ENCODE measurements at places on chromosomes 11 and 22.

DNA sequence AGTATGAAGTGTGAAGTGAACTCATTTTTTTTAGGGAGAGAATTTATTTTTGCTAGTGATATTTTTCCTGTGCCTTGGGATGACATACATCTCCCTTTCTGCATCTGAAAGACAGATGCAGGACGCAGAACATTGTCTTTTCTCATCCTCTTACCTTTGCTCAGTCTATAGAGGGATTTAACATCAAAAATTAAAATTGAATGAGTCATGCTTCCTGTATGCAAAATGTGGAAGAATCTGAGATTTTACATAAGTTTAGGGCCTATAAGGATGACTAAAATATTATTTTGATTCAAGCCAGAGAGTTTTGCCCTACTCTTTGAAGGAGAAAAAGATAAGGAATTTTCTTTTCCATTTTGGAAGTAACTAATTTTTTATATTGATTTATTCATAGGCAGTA lies 27.3 kb downstream of the XRCC6 start:
- DNase-seq = no peak

GRCh38 chr22:37457093-37457893 lies 28.9 kb downstream of the MFNG start:
- peak; percentile 92 for DNase-seq

DNA sequence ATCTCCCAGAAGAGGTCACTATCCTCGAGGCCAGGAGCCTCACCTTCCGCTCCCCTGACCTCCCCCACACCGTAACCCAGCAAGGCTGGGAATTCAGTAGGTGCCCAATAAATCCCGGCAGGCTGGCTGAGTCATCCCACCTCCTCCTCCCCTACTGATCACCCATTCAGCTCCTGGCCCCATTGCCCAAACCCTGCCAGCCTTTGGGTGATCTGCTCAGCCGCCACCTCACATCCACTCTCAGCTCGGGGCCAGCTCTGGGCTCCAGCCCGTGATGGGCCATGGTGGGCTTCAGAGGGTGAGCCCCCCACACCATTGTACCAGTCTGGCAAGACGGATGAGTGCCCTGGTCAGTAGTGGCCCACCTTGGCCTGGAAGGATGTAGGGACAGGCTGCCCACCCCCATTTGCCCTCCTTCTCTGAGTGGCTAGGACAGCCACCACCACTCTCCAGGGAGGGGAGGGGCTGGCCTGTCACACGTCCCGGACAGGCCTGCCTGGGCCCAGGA lies 8.2 kb downstream of the TRPM5 start:
- no peak for DNase-seq

- no peak for DNase-seq
Observed at GRCh38 chr11:123443851-123444623, 14.0 kb downstream of the GRAMD1B start.

DNA sequence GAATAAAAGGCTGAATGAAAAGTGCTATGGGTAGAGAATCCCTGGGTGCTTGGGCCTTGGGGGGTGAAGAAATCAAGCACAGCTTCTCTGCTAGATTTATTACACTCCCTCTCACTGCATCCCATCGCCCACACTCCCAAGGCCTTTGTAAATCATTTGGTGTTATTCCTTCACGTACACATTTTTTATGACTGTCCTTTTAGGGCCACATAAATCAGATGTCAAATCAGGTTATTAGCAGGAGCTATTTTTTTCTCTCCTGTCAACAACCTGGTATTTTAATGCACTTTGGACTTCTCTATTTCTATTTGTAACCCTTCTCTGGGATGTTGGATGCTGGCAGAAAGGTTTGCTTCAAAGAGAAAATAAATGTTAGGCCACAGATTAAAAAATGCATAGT lies 408.8 kb downstream of the INSC start:
- DNase-seq = no peak

GRCh38 chr22:34293324-34293723 lies 373.0 kb upstream of the LARGE1 start:
- DNase-seq = no peak

DNA sequence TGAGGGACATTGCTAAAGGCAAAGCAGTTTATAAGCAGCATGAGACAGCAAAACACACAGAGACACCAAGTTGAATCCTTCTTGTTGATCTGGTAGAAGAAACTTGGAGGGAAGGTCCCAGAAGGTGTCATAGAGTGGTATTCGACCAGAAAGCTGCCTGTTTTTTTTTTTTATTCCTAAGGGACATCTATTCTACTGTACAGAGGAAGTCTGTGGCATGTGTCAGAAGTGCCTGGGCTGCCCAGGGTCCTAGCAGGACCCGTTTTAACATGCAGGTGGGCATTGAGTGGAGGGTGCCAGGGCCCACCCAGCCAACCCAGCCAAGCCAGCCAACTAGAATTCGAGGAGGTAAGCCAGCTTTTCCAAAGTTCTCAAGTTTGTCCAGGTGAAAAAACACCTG lies 68.0 kb upstream of the ATXN10 start:
- no peak for DNase-seq

DNA sequence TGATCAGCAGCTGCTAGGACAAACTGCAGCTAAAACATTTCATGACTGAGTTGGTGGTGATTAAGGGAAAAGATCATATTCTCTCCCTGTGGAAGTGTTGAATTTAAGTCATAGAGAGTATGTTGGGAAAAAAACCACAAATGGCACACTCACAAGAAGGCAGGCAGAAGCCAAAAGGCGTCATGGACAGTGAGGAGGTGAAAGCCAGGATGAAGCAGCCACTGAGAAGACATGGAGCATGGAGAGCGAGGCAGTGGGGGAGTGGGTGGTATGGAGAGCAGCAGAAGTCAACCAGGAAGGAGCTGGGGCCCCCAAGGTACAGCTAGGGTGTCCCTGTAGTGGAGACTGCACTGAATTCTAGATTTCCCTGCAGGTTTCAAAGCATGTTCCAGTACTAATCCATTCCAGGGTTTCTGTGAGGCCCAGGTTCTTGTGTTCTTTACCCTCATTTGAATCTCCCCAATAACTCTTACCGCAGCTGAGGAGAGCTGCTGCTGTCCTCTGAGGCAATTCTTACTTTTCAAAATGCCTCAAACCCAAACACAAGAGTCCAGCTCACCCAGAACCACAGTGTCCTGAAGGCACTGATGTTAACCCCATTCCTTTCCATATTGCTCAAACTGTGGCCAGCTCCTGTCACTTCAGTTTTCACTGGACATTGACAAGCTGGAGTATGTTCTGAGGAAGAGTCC lies 191.8 kb upstream of the E2F8 start:
- DNase-seq = no peak

DNA sequence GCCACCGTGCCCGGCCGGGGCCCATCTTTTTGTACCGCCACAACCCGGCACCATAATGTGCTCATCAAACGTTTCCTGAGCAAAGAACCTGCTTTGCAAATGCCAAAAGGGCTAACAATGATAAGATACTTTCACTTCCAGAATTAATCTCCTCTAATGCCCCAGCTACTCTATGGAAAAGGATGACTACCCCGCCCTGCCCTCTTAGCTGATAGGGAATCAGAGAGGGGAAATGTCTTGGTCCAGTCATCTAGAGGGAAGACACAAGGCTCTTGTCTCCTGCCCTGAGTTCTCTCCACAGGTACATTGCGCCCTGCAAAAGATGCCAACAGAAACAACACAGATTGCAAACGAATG lies 586 bp downstream of the TTLL1 start:
- no peak for DNase-seq

GRCh38 chr22:21945453-21946261 lies 7.0 kb downstream of the PPM1F start:
- DNase-seq = no peak

GRCh38 chr11:70226183-70226582 lies 23.1 kb downstream of the FADD start:
- DNase-seq = no peak

GRCh38 chr11:45933131-45933831 lies 10.8 kb downstream of the LARGE2 start:
- peak; percentile 80 for DNase-seq

DNA sequence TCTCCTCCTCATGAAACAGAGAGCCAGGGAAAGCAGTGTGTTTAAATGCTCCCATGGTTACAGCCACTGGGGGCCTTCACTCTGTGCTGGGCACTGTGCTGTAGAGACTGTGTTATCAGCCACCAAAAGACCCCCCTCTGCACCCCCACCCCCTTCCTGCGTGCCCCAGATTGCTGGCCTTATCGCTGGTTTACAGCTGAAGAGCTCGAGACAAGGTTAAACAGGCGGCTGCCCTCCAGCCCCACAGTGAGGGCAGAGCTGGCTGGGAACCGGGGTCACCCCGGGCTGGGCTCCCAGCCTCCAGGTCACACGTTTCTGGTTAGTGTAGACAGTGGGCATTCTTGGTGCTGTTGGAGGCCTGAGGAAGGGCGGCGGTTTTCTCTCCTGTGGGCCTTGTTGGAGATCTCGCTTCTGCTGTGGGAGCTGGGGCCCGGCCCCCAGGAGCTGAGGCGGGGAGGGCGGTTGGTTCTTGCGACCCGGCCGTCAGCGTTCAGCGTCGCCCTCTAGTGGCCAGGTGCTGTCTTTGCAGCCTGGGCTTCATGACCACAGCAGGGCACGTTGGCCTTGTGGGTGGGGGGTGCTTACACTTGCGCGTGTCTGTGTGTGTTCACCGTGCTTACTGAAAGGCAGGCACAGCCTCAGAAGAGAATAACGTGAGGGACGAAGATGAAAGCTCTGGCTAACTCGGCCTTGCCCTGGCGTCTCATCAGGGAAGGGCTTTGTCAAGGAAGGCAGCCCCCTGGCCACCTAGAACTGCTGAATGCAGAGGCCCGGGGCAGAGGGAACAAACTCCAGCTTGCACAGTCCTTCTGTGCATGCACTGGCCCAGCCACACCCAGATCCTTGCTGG lies 40.8 kb downstream of the TBC1D22A start:
- DNase-seq = peak; percentile 84

DNA sequence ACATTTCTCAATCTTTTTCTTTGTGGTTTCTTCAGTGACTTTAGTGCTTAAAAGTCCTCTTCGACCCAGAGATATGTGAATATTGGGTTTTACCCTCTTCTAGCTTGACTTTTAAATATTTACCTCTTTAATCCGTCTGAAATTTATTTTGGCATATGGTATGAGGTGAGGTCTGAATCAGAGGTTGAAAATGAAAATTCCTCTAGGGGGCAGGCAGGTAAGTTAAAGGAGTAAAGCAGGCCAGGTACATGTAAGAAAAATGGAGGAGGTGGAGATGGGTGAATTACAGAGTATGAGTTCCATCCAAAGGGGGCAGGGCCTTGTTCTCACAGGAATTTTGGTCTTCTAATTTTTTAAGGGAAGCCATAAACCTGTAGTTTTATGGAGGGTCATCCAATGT lies 263.8 kb upstream of the NARS2 start:
- DNase-seq = no peak

- DNase-seq = no peak
Observed at GRCh38 chr11:33160587-33160986, 693 bp downstream of the CSTF3 start.

GRCh38 chr22:41048791-41049717 lies 43.3 kb upstream of the EP300 start:
- no peak for DNase-seq

- DNase-seq = peak; percentile 88
Observed at GRCh38 chr11:18720808-18721560, 5.0 kb downstream of the IGSF22 start.

GRCh38 chr22:20380486-20380885 lies 13.5 kb upstream of the ZNF74 start:
- DNase-seq = no peak

- no peak for DNase-seq
Observed at GRCh38 chr11:46170797-46171196, 49.5 kb upstream of the PHF21A start.

DNA sequence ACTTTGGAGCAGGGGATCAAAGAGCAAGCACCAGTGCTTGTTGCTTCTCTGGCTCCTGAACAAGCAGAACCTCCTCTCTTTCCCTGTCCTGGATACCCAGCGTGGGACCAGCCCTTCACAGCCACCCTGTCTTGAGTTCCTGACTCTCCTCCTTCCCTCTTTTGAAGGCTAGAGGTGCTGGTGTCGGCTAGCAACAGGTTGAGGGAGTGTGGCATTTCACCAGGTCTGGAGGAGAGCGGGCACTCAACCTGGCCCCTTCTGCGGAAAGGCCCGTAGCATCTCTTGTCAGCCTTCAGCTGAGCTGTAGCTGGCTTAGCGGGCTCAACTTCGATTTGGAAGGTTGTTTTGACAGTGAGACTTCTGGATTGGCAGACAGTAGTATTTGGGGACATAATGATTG lies 26.6 kb downstream of the RCOR2 start:
- no peak for DNase-seq

- DNase-seq = no peak
Observed at GRCh38 chr22:30357650-30358215, 926 bp downstream of the CCDC157 start.

DNA sequence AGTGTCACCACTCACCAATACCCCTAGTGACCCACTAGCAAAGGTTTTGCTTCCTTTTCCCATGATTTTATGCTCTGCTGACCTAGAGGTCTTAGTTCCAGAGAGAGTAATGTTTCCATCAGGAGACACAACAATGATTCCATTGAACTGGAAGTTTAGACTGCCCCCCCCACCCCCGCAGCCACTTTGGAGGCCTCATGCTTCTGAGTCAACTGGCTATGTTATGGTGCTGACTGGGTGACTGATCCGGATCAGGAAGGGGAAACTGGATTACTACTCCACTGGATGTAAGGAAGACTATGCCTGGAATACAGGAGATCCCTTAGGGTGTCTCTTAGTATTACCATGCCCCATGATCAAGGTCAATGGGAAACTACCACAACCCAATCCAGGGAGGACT lies 633.6 kb downstream of the OPCML start:
- DNase-seq = no peak

DNA sequence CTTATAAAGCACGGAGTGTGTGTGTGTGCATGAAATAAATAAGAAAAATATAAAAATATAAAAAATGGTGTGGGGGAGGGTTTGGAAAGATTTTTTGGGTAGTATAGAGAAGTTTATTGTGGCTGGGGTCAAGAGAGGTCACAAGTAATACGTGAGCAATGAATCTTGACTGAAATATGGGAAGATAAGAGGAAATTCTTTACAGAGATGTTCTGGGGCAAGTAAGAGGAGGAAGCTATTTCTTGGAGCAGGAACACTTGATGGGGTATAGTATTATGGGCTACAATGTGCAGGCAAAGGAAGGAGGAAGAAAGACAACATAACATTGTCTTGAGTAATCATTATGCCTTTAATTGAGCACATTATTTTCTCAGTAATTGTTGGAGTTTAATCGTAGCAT lies 2.1 kb downstream of the HBD start:
- DNase-seq = no peak

DNA sequence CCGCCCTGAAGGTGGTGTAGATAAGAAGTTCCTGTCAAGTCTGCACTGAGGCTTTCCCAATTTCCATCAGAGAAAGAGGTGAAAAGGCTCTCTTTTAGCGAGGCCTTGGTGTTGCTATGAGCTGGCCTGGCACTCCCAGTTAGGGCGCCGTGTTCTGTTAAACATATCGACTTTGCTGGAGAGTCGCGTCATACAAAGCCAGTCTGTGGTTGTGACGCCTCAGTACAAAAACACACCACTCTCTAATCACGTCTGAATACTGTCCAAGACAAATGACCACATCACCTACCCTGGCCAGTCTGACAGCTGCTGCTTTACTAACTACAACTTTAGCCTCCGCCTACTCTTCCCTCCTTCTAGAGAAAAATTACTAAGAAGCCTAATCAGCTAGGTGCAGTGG lies 8.0 kb upstream of the TOLLIP start:
- DNase-seq = peak; percentile 56

GRCh38 chr11:36534276-36534840 lies 24.3 kb upstream of the TRAF6 start:
- DNase-seq = no peak

Data from osteocyte (in vitro differentiated cells).